Naive thymus-derived CD8-positive, alpha-beta T cell (primary cell): ENCODE measurements at places on chromosomes 16 and 17. TPM values are rescaled to one million over a fixed set of nuclear protein-coding genes. Genes with fewer than 3 reads are reported as not detected.

Gene PLXDC1
- 14.0 TPM for polyA plus RNA-seq

Gene PERCC1
- polyA plus RNA-seq, result not detected

DNA sequence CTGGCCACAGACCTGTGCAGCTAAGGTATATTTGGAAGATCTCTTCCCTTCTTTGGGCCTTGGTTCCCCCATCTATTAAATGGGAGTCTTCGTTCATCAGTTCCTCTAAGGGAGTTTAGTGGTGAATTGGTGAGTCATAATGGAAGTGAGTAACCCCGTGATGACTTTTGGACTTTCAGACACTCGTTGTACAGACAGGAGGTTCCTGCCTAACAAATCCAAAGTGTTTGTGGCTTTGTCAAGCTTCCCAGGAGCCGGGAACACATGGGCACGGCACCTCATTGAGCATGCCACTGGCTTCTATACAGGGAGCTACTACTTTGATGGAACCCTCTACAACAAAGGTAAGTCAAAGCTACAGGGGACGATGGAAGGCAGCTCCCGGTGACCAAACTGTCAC is 40.4 kb downstream of the WSCD1 start:
- no peak overlapping the region for H3K27ac ChIP-seq
- H3K27me3 ChIP-seq, result peaks cover 24% of the 10 kb centered on the region
- no peak for DNase-seq
- peaks cover 8% of the 10 kb centered on the region for H3K36me3 ChIP-seq

DNA sequence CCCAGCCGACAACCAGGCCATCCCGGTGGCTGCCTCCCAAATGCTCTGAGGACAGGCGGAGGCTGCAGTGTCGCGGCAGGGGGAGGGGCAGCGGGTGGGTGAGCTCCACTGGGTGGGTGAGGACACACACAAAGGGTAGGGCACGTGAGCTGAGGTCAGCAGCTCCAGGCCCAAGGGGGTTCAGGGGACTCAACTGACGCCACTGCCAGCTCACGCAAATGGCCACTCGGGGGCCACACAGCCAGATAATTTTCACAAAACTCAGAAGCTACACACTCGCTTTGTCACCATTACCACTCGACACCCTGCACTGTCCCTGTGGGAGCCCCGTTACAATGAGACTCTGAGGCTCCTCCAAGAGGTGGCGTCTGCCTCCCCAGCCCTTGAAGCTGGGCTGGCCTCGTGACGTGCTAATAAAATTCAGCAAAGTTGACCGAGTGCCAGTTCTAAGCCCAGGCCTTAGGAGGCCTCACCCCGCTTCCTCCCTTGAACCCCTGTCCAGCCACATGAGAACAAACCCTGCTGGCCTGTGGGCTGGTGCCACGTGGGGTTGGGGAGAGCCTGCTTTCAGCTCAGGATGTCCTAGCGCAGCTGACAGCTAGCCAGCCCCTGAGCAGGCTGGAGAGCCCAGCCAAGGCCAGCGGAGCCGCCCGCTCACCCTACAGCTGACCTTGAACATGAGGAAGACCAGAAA is 56.9 kb downstream of the RMI2 start:
- H3K36me3 ChIP-seq, result no peaks in the 10 kb centered on the region
- no peak overlapping the region for H3K4me3 ChIP-seq
- H3K27ac ChIP-seq, result no peak overlapping the region
- no peak for DNase-seq

GRCh38 chr16:16150117-16150877 is 73.0 kb downstream of the ABCC6 start:
- H3K27ac ChIP-seq, result no peak overlapping the region
- peaks cover 2% of the 10 kb centered on the region for H3K36me3 ChIP-seq
- no peaks in the 10 kb centered on the region for H3K4me1 ChIP-seq
- DNase-seq, result no peak
- H3K27me3 ChIP-seq, result no peaks in the 10 kb centered on the region

- H3K36me3 ChIP-seq, result peaks cover 46% of the 10 kb centered on the region
- peaks cover 68% of the 10 kb centered on the region for H3K4me1 ChIP-seq
- H3K27ac ChIP-seq, result peak overlapping the region; percentile 76
- H3K27me3 ChIP-seq, result no peaks in the 10 kb centered on the region
- H3K4me3 ChIP-seq, result no peak overlapping the region
These were observed 22.9 kb downstream of the IKZF3 start for GRCh38 chr17:39841134-39841683.

- H3K4me1 ChIP-seq, result no peaks in the 10 kb centered on the region
- peaks cover 18% of the 10 kb centered on the region for H3K27me3 ChIP-seq
- no peaks in the 10 kb centered on the region for H3K36me3 ChIP-seq
- DNase-seq, result no peak
These were observed 247.4 kb downstream of the SHISA9 start for GRCh38 chr16:13148836-13149235.
